ENCODE measurements at places on chromosomes 11 and 22.

DNA sequence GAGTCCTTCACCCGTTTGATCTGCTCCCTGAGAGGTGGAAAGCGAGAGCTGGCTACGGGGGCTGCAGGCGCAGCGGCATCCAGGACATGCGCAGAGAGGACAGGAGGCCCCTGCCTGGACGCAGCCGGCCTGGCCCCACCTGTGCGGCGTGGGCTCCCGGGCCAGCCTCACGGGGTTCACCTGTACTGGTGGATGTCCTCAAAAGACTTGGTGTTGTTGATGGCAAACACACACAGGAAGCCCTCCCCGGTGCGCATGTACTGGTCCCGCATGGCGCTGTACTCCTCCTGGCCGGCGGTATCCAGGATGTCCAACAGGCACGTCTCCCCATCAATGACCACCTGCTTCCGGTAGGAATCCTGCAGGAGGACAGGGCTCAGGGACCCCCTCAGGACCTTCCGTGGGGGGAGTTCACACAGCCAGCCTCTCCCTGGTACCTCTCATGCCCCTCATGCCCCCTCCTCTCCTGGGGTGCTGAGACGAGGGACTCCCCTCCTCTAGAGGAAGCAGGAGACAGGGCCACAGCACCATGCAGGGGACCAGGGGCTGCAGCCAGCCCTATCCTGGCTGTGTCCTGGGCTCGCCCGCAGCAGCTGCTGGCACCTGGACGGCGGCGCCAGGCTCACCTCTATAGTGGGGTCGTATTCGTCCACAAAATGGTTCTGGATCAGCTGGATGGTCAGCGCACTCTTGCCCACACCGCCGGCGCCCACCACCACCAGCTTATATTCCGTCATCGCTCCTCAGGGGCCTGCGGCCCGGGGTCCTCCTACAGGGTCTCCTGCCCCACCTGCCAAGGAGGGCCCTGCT lies 1.6 kb downstream of the HRAS start:
- no peak for DNase-seq

DNA sequence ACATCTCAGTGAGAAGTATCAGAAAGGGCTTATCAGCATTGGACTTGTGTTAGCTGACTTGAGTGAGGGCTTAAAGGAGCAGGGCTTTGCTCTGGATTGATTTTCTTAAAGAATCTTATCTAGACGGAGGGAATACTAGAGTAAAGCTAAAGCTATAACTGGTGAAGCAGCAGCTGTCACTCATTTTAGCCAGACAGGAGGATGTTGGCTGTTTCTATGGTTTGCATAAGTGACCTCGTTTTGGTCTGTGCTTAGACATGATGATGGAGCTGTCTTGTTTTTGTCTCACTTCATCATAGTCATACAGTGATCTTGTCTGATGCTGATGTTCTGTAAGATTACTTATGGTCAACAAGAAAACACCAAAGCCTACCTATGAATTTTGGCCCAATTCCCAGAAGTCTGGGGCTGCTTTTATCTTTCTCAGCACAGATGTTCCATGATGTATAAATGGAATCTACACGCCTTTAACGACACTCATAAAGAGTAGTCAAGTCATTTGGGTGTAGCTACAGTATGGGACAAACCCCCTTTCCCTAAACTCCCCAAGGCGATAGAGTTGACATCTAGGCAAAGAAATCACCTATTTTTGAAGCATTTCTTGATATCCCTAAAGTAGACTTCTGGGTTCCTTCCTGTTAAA lies 77.5 kb upstream of the UCP3 start:
- peak; percentile 23 for DNase-seq

- no peak for DNase-seq
These were observed 10.6 kb upstream of the KCNJ1 start for GRCh38 chr11:128877726-128878125.

DNA sequence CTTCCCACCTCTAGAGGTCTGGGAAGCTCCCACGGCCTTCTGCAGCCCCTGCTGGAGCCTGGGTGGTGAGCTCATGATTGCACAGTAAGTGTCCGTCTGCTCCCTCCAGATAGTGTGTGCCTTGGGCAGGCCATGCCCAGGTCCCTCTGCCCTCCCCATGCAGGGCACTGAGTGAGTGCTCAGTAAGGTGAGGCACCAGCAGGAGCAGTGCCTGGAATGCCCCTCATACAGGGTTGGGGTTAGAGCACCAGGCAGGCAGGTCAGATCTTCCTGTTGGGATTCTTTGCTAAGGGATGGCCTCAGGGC lies 50.3 kb downstream of the NAT10 start:
- no peak for DNase-seq

GRCh38 chr22:33747576-33748180 lies 172.6 kb downstream of the LARGE1 start:
- DNase-seq, result no peak

DNA sequence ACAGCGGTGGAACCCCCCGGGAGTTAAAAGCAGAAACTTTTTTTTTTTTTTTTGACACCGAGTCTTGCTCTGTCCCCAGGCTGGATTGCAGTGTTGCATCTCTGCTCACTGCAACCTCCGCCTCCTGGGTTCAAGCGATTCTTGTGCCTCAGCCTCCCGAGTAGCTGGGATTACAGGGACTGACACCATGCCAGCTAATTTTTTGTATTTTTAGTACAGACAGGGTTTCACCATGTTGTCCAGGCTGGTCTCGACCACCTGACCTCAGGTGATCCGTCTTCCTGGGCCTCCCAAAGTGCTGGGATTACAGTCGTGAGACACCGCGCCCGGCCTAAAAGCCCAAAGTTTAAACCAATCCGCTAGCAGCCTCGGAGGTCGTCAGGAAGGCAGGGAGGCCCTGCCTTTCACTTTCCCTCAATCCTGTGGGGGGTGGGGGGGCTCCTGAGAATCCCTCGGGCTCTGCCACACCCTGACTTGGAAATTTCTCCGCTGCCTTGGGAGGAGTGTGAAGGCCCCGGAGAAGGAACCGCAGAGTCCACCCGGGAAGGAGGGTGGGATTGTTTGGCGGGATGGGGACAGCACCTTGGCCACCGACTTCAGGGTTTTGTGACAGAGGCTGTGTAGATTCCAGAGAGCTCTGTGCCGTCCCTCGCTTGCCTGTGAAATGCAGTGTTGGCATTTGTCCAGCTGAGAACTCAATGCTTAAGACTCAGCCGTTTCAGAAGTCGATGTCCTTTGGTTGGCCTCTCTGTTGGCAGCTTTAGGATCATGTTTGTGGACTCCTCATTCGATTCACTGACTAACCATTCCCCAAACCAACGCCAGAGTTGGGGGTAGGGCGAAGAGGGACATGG lies 1.0 kb downstream of the ARHGAP8 start:
- DNase-seq, result peak; percentile 81

DNA sequence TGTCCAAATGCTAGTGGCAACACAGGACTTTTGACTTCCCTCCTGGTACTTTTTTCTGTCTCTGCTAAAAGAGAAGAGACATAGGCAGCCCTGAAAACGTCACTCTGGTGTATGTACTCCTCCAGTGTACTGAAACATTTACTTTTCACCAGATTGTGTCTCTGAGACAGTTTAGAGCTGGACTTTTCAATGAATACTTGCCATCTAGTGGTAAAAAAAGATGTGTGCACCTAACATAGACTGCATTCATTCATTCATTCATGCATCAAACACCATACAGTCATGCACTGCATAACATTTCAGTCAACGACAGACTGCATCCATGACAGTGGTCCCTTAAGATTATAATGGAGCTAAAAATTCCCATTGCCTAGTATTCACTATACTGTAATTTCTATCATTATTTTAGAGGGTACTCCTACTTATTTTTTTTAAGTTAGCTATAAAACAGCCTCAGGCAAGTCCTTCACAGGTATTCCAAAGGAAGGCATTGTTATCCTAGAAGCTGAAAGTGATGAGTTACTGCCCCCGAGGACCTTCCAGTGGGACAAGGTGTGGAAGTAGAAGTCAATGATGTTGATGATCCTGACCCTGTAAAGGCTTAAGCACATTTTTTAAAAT lies 186.2 kb downstream of the SPON1 start:
- peak; percentile 6 for DNase-seq

GRCh38 chr22:48559647-48560388 lies 1267.9 kb downstream of the BRD1 start:
- DNase-seq, result no peak

DNA sequence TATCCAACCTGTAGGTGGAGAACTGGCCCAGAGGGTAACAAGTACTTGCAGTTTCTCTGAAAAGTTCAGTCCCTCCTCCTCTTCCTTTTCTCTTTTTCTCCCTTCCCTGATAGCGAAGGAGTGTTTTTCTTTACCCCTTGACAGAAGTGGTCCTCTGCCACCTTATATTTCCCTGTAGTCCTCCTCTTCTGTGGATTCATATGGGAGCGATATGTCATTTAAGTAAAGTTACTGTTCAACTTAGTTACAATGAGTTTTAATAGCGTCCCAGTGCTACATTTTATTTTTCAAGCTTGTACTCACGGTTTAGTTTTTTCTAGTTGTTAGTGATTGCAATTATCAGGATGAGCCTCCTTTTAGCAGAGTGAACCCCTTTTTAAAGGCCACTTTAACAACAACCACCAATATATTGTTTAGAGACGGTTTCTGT lies 1.4 kb downstream of the PCF11 start:
- DNase-seq, result no peak

DNA sequence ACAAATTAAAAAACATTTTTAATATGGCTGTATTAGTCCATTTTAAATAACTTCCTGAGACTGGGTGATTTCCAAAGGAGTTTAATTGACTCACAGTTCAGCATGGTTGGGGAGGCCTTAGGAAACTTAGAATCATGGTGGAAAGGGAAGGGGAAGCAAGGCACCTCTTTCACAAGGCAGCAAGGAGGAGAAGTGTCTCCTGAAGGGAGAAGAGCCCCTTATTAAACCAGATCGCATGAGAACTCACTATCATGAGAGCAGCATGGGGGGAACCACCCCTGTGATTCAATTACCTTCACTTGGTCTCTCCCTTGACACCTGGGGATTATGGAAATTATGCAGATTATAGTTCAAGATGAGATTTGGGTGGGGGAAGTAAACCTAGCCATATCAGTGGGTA lies 488.6 kb downstream of the ETS1 start:
- DNase-seq, result no peak
